AG09319 (cell line): ENCODE measurements at places on chromosomes 16 and 17.

- DNase-seq = no peak
Measured at GRCh38 chr17:47693731-47694580, at the start of gene TBKBP1. TBKBP1 (plus strand) TSS chr17:47694161; CDS start chr17:47696113, 1,952 bp downstream.

GRCh38 chr17:63247706-63248105 lies 198.4 kb downstream of the CYB561 start:
- no peak for DNase-seq

DNA sequence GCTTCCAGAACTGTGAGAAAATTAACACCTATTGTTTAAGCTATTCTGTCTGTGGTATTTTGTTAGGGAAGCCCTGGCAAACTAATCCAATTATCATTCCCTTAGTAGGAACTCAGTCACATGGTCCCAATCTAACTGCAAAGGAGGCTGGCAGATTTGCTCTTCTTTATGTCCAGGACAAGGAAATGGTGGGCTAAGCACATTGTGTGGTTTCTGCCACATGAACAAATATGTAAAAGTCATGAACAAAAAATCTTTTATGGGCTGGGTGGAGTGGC lies 278.6 kb upstream of the RPL38 start:
- no peak for DNase-seq

DNA sequence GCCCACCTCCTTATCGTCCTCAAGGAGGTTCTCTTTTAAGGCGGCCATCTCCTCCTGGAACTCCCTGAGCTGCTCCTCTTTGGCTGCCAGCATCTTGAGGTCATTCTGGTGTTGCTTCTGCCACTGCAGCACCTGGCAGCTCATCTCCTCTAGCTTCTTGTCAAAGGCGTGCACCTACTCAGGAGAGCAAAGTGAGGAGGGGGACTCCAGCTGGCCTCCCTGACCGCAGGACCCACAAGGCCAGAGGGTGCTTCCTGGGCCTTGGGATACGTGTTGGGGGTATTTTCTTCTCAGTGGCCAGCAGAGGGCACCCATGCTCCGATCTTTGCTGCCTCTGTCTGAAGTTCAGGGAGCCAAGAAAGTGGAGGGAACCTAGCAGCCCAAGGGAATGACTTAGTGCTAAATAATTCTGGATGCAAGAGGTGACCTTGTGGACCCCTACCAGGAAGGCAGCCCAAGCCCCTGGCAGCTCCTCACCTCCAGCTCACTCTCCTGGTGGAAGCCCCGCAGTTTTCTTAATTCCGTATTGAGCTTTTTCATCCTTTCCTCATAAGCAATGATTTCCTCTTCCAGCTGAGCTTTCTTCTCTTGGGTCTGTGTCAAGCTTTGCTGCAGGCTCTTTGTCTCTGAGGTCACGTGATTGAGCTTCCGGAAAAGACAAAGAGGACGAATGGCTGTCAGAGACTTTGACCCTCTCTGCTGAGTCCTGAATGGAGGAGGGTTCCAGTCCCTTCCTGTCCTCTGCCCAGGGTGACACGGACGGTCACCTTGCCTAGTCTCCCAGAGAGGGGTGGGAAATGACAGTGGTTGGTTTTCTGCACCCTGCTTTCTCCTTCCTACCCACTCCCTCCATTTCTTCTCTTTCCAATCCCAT lies 31.4 kb downstream of the DHX38 start:
- DNase-seq = peak; percentile 46

DNA sequence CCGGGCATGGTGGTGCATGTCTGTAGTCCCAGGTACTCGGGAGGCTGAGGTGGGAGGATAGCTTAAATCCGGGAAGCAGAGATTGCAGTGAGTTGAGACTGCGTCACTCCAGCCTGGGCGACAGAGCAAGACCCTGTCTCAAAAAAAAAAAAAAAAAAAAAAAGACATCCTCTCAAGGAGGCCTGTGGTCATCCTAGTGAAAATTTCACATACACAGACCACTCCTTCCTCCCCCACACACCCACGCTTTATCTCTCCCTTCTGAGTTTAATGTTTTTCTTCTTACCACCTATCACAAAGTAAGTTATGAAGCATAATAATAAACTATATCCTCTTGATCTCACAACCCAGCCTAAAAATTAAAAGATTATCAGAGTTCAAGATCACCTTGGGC lies 1.3 kb upstream of the NOL11 start:
- DNase-seq = no peak

DNA sequence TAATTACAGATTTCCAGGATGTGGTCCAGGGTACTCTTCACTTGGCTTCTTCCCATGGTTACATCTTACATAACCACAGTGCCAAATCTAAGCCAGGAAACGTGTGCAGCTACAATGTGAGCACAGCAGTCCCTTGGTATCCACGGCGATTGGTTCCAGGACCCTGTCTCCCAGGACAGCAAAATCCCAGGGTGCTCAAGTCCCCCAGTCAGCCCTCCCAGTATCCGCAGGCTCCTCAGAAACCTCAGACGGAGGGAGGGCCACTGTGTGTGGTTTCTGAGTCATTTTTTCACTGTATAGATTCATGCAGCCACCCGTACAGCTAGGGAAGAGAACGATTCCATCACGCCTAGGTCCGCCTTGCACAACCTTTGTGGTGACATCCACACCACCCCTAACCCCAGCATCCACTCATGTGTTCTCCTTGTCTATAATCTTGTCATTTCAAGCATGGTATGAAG lies 11.1 kb upstream of the ATP2C2 start:
- no peak for DNase-seq

DNA sequence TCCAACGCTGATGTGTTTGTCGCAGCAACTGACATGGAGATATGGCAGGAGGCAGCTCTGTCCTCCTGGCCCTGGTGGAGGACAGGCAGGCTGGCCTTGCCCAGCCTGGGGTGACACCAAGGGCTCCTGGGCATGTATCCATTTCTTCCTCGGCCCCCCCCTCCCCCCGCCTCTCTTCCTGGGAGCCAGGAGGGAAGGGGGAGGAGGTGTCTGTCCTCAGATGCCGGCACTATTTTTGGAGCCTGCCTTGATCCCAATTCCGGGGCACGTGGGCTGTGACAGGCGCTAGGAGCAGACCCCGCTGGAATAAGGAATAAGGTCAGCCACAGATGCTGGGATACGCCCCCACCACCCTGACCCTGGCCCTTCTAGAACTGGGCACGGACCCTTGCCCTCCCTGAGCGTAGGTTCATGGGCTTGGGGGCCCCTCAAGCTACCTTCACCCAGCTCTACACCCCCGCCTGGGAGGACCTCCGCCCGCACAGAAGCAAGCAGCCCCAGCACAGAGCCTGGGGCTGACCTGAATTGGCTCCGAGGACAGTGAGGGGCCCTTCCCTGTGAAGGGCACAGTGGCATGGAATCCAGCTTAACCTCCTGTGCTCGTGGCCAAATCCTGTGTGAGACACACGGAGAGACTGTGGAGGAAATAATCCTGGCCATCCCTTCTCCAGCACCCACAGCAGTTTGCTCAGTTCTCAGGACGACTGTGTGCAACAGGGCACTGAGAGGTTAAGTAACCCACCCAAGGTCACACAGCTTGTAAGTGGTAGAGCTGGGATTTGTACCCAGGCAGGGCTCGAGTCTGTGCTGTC lies 24.1 kb downstream of the SEC14L5 start:
- no peak for DNase-seq

DNA sequence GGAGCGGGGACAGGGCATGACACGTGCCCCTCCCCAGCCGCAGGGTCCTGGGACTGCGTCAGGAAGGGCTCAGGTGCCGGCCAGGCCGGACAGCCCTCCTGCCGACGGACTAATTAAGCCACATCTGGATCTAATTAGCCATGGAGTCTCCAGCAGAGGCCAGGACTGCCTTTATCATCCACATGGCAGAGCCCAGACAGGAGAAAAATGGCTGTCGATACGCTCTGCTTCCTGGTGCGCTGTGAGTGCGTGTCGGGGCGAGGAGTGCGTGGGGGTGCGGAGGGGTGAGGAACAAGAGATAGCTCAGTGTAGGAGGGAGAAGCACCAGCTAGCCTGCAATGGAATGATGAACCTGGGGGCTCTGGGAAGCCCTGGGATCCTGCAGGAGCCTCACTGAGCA lies 218.8 kb downstream of the IRF8 start:
- peak; percentile 12 for DNase-seq

DNA sequence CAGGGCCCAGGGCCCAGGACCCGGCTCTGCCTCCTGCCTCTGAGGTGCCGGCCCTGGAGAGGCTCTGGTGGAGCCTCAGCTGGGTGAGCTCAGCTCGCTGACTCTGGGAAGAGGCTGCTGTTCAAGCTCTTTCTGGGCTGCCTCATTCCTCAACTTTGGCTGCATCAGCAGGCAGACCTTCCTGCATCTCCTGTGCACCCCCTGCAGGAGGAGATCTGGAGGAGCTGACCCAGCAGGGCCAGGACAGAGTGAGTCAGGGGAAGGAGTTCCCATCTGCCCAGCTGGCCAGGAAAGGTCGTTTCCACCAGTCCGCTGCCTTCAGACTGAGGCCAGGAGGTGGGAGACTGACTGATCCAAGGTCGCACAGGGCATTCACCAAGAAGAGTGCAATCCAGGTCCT lies 10.7 kb downstream of the CRHR1 start:
- DNase-seq = no peak

GRCh38 chr16:81473066-81473488 lies 28.5 kb downstream of the CMIP start:
- no peak for DNase-seq

DNA sequence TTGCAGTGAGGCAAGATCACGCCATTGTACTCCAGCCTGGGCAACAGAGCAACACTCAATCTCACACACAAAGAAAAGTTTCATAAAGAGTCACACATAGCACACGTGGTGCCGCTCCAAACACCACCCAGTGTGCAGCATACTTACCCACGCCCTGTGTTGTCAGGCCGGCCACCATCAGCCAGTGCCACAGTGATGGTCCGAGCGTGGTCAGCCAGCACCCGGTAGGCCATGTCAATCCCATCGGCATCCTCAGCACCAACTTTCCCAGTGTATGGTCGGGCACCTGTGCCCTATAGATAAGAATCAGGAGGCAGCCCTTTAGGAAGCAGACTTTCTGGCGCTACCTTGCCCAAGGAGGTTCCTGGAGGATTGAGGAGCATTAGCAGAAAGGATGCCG lies 17.7 kb upstream of the EXOSC6 start:
- no peak for DNase-seq

- no peak for DNase-seq
Measured at GRCh38 chr17:74051348-74051747, 152.1 kb upstream of the RPL38 start.

- DNase-seq = no peak
Measured at GRCh38 chr16:2308089-2308962, 32.2 kb downstream of the ABCA3 start.

DNA sequence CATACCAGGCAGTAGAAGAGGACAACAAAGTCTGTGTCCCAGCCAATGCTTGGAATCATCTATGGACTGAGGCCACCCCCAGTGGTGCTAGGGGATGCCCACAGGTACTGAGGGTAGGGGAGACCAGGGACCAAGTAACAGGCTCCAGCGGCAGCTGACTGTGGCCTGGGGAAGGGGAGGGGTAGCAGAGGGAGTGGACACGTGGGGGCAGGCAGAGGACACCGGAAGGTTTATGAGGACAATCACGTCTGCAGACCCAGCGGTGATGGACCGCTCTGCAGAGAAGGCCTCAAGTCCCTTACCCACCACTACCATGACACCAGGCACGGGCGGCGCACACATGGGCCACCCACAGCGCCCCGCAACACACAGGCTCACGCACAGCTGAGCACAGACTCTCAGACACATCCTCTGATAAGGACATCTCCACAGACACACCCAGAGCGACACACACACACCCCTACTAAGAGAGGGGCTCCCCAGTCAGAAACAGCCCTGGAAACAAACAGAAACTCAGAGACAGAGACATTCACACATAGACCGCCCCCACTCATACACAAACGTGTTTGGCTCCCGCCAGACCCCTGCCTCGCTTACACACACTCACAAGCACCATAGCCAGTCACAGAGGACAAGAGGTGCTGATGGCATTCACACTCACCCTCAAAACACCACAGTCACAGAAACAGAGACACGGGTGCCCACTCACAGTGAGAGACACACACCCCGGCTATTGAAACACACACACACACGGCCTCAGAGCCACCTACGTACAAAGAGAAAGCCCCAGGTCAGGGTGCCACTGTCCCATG lies 35.8 kb downstream of the SRCIN1 start:
- no peak for DNase-seq

- DNase-seq = no peak
Measured at GRCh38 chr17:12421077-12421476, 244.6 kb upstream of the MYOCD start.

- no peak for DNase-seq
Measured at GRCh38 chr16:28283798-28284577, 8.3 kb upstream of the SBK1 start.

- no peak for DNase-seq
Measured at GRCh38 chr17:27563532-27563931, 67.5 kb upstream of the LGALS9 start.

DNA sequence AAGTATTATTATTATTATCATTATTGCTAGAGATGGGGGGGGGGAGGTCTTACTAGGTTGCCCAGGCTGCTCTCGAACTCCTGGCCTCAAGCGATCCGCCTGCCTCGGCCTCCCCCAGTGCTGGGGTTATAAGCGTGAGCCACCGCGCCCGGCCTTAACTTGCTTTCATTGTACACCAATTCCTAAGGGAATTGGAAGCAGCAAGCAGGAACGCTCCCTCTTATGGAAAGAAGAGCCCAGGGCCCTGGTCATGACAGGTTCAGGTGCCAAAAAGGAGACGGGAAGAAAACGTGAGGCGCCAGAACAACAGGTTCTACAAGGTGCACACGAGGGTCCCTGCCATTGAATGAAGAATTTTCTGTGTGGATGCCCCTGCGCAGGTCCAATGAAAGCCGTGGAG lies 540 bp upstream of the RPL38 start:
- DNase-seq = no peak

GRCh38 chr16:22890976-22891375 lies 77.0 kb downstream of the HS3ST2 start:
- no peak for DNase-seq

- DNase-seq = no peak
Measured at GRCh38 chr17:81656118-81656743, at the start of gene PDE6G. PDE6G (minus strand) TSS chr17:81656542; CDS start chr17:81653305, 3,237 bp downstream.

GRCh38 chr16:325375-326145 lies 27.0 kb downstream of the AXIN1 start:
- DNase-seq = no peak

- no peak for DNase-seq
Measured at GRCh38 chr16:73140929-73141328, 93.0 kb upstream of the ZFHX3 start.
